ENCODE measurements at places on chromosomes 16 and 17.

- DNase-seq, result no peak
Measured at GRCh38 chr16:57544124-57544653, 1.7 kb downstream of the ADGRG5 start.

GRCh38 chr17:45221081-45222013 lies at the start of gene FMNL1:
FMNL1 (plus strand) TSS chr17:45221885; CDS start chr17:45222125, 240 bp downstream.
- no peak for DNase-seq

DNA sequence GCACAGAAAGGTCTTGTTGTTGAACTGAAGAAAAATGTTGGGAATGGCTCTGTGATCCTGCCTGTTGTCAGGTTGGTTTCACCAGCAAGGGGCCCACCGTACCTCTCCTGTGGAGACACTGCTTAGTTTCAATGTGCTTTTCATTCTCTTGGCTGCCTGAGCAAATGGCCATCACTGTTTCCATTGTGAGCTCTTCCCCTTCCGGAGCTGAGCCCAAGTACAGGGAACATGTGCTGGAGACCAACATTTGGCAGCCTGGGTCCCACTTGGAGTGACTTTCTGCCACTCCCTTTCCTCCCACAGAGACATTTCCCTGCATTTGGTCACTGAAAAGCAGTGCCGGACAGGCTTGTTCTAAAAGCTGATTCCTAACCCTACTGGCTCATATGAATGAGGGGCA lies 23.1 kb downstream of the GABARAPL2 start:
- DNase-seq, result no peak

DNA sequence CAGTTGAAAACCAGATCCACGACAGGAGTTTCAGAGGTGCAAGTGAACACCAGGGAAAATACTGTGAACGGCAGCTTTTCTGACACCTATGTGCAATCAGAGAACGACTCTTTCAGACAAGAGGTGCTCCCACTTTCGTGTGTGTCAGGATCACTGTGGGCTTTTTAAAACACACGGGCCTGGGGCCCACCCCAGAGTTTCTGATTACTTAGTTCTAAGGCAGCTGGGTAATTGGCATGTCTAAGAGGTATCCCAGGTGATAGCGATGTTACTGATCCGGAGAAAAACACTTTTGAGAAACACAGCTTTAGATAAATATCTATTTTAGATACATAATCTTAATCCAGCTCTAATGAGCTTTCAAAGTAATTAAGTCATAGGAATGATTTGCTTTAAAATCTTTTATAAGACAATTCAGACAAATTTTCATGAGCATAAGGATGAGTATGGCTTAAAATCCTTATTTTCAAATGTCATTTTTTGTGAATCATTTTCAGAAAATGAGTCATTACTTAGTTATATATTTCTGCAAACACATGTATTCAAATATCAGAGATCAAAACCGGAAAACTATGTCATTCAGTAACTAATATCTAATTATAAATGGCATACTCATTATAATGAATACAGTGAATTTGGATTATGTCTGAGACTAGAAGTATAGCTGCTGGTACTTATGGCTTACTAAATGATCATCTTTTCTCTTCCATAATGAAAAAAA lies 217.9 kb upstream of the PSMD7 start:
- no peak for DNase-seq

DNA sequence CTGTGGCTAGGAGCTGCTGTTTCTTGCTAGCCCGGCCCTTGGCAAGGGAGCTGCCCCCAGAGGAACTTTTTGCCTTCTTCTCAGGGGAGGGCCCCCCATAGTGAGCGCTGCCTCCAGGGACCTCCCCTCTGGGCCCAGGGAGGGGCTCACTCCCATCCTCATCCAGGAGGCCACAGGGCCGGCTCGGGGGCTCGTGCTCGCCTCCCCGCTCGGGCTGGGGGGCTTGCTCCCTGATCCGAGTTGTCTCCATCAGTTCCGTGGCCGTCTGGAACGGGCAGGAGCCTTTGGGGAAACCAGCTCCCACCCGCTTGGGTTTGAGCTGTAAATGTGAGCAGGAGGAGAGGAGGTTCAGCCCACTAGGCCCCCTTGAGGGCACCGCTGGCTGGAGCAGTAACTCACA lies 4.1 kb upstream of the SMIM5 start:
- DNase-seq, result no peak

DNA sequence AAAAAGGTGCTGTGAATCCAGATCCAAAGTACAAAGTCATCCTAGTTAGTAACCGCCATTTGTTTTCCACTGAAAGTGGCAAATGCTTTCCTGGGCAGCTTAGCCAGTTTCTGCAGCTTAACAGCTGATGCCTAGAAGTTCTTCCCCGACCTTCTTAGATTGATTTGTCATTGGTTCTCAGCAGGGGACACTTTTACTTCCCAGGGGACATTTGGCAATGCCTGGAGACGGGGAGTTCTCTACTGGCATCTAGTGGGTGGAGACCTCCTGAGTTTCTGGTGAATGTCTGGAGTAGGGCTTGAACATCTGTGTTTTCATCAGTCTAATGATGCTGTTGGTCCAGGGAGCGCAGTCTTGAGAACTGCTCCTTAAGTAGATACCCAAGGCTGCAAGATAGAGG lies 7.6 kb downstream of the DNAJA3 start:
- no peak for DNase-seq

- no peak for DNase-seq
Measured at GRCh38 chr16:88195911-88196465, 186.8 kb upstream of the ZNF469 start.
